SW480 (cell line): ENCODE measurements at places on chromosomes 4 and X.

DNA sequence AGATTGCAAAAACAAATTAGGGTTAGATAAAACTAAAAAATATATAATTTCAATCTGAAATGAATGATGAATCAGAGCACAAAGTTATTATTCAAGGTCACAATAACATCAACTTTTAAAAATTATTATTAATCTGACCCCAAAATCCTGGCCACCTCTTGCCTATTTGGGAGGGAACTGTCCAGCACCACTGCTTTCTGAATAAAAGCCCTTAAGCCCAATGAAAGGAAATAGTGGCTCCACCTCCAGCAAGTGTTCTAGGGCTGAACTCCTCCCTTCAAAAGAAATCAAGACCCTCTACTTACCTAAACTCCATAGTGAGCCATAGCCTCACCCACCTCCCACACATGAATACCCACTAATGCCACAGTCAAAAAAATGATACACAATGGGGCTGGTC, 208.2 kb downstream of the PARM1 start:
- no peak for DNase-seq

DNA sequence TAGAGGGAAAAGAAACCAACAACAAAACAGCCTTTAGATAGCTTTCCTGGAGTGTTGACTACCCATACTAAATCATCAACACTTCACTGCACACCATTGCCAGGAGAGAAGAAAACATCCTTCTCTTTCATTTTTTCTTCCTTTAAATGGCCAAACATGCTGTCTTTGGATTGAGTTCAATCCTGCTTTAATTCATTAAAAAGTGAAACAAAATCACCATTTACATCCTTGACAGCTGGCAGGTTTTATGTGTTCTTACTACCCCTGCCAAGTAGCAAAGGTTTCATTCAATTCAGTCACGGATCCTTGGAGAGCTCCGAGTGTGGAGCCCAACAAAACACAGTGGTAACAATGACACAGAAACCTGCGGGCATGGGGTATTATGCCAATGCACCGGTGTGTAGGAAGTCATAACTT, 568.3 kb downstream of the ANKRD50 start:
- no peak for DNase-seq

- no peak for DNase-seq
Measured at GRCh38 chrX:134024686-134025377, 39.4 kb upstream of the GPC3 start.

DNA sequence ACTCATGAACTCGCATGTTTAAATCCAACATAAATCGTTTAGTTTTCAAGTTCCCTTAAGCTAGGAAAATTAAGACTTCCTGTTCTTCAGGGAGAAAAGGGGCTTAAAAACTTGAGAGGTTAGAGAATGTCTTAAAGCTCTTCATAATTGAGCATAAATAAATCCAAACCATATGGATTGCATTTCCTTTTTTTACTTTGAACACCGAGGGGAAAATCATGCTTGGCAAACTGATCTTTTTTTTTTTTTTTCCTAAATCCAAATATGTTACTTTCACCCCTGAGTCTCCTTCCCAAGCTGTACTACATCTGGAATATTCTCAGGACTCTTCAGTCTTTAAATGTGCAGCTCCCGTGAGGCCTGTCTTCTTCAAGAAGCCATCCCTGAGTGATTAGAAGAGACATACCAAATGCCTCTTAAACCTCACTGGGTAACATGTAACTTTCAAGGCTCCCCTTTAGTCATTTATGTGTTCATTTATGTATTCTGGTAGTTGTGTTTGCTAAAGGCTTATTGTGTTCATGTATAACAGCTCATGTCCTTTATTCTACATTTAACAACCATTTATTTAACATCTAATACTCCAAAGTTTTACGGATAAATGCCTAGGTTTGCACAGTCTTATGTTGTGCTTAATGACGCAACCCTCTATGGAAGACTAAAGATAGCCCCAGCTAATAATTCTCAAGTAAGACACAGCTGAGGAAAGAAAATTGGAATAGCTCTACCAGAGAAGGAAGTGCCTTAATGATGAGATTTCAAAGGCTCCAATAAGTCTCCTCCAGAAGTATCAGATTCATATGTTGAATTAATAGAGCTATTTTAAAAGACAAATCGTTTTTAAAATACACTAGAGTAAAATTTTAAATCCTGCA, 107.0 kb downstream of the AGTR2 start:
- DNase-seq = no peak

GRCh38 chr4:17447056-17447455, 64.8 kb downstream of the QDPR start:
- no peak for DNase-seq
